Hematopoietic multipotent progenitor cell treated with erythropoietin and hydrocortisone succinate and interleukin-3 and kit ligand, for 8 days (in vitro differentiated cells): ENCODE measurements at places on chromosomes 16 and 17.

GRCh38 chr17:4542003-4542725 lies 13.0 kb downstream of the MYBBP1A start:
- DNase-seq = no peak

- peak; percentile 37 for DNase-seq
Observed at GRCh38 chr16:88809676-88810165, 2.0 kb downstream of the APRT start.

DNA sequence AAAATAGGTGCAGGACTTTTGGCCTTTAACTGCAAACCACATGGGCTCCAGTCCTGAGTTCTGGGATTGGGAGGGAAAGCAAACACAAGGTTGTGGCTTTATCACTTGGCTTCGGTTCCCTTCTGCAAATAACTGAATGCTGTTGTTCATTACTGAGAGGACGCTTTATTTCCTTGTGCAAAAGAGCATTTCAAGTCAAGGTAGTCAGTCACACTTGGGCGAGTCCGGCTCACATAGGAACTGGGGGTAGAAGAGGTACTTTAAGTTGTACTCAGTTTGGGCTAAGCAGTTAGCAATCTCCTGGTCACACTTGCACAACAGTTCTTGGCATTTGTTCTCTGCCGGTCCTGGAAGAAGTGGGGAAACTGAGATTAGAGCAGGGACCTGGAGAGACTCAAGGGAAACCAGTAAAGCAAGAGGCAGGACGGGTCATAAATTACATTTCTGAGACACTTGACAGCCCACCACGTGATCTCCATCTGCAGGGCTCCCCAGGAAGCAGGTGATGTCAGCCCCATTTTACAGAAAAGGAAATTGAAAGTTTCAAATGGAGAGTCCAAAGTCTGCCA lies 21.6 kb downstream of the PLA2G10 start:
- no peak for DNase-seq

DNA sequence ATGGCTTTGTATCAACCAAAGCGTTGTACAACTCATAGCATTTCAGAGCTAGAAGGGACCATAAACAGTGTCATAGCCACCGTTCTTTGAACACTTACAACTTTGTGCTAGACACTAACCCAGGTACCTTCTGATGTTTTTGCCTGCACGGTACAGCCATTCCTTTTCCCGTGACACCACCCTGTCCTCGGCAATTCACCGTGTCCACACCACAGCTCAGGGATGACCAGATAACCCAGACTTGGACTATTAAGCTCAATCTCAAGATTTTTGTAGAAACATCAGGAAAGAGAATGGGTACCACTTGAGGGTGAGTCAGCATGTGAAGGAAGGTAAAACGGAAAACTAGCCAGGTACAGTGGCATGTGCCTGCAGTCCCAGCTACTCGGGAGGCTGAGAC lies 9.8 kb upstream of the CBFB start:
- no peak for DNase-seq

GRCh38 chr17:17440010-17440843 lies 36.6 kb upstream of the MED9 start:
- peak; percentile 88 for DNase-seq

GRCh38 chr16:10685709-10686108 lies 9.0 kb downstream of the TEKT5 start:
- DNase-seq = no peak

DNA sequence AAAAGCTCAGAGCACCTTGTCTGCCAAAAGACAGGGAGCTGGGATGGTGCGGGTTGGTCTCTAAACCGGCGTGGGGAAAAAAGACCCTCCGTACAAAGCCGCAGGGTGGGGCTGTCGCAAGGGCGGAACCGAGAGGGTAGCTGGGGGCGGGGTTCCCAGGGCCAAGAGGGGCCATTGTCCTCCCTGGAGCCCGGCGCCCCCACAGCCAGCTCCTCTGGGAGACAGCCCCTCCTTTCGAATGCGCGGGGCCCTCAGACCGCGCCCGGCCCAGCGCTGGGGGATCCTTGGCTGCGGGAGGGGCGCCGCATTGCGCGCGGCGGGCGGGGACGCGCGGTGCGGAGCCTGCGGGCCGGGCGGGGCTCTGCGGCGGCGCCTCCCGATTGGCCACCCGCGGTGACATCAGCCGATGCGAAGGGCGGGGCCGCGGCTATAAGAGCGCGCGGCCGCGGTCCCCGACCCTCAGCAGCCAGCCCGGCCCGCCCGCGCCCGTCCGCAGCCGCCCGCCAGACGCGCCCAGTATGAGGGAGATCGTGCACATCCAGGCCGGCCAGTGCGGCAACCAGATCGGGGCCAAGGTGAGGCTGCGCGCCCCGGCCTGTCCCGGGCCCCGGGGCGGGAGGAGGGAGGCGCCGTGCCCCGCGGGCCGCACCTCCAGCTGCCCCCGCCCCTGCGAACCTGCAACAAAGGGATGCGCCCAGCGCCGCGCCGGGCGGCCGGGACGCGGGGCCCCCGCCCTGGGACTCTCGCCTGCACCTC lies at the start of gene TUBB3:
TUBB3 (plus strand) TSS at position 459 of the 756 bp plus-strand sequence; CDS start at position 519, 60 bp downstream.
- DNase-seq = peak; percentile 53

DNA sequence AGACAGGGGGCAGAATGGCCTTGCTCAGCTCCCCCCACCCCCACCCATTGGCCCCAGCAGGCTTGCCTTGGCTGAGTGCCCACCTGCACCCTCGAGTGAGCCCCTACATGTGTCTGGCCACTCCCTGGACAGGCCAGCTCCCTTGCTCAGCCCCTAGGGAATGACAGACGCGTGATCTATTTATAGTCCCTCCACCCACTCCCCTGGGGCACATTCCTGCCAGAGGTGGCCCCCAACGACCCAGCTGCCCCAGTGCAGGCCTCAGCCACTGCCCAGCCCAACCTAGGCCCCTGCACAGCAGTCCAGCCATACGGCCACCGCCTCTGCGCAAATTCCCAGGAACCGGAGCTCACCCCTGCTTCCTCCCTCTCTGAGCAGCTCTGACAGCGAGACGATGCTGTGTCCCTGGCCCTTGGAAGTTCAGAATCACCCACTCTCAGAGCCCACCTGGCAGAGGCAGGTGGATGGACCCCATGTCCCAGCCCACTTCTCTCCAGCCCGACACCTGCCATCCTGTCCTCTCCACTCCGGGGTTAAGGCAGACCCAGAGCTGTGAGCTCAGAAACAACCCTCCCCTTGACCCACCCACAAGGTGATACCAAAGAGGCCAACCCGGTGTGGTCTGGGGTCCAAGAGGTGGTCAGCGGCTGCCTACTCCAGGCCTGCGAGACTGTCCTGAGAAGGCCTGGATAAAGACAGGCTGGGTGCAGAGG lies 11.5 kb upstream of the P2RX1 start:
- DNase-seq = no peak

DNA sequence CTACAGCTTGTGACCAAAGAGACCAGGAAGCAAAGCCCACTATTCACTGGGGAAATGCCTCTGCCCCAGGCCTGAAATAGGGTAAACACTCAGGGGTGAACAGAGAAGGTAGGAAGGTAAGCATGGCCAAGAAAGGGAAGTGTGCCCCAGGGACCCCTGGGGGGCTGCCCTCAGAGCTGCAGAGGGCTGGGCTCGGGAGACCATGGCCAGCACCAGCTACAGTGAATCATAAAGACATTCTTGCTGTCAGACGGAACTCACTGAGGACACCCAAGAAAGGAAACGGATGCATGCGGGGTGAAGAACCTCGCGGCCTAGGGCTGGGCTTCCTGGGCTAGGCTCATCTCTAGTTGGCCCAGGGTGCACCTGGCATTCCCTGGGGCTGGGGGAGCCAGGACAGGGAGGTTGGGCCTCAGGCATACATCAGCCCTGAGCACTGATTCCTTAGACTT lies 9.6 kb downstream of the HIC1 start:
- no peak for DNase-seq

DNA sequence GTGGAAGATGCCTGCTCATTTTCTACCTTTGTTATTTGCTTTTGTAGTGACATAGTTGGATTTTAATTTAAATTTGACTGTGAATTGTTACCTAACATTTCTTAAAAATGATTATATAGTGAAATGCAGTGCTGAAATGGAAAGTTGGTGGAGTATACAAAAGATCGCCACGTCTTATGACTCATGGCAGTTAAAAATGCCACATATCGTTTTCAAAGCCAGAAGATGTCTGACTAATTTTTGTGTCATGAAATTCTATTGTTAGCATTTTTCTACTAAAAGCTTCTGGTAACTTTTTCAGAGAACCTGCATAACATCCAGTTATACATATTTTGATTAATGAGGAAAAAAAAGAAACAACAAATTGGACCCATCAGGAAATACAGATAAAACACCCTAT lies 20.6 kb downstream of the MAP2K4 start:
- no peak for DNase-seq

DNA sequence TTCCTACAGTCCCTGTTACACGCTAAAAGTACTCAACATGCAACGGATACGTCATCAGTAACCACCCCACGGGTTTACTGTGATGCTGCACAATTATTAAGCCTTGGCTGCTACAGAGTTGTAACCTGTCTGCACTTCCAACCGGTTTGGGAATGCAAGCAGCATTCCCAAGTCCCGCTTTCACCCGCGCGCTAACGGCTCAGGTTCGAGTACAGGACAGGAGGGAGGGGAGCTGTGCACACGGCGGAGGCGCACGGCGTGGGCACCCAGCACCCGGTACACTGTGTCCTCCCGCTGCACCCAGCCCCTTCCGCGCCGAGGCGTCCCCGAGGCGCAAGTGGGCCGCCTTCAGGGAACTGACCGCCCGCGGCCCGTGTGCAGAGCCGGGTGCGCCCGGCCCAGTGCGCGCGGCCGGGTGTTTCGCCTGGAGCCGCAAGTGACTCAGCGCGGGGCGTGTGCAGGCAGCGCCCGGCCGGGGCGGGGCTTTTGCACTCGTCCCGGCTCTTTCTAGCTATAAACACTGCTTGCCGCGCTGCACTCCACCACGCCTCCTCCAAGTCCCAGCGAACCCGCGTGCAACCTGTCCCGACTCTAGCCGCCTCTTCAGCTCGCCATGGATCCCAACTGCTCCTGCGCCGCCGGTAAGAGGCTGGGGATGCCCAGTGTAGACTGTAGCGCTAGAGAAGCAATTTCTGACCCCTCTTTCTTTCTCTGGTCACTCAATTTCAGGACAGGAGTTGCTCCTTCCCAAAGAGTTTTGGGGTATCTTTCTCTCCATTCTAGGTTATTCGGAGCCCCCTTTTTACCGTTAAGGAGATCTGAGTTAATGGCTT lies at the start of gene MT2A:
MT2A (plus strand) TSS at position 542 of the 833 bp plus-strand sequence; CDS start at position 614, 72 bp downstream.
- peak; percentile 92 for DNase-seq

DNA sequence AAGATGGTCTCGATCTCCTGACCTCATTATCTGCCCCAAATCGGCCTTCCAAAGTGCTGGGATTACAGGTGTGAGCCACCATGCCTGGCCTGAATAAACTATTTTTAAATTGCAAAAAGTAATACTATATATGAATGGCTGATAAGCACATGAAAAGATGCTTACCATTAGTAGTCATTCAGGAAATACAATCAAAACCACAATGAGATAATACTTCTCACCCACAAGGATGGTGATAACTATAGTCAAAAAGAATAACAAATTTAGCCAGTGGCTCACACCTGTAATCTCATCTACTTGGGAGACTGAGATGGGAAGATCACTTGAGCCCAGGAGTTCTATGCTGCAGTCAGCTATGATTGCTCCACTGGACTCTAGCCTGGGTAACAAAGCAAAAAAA lies 2.4 kb upstream of the TACO1 start:
- no peak for DNase-seq

DNA sequence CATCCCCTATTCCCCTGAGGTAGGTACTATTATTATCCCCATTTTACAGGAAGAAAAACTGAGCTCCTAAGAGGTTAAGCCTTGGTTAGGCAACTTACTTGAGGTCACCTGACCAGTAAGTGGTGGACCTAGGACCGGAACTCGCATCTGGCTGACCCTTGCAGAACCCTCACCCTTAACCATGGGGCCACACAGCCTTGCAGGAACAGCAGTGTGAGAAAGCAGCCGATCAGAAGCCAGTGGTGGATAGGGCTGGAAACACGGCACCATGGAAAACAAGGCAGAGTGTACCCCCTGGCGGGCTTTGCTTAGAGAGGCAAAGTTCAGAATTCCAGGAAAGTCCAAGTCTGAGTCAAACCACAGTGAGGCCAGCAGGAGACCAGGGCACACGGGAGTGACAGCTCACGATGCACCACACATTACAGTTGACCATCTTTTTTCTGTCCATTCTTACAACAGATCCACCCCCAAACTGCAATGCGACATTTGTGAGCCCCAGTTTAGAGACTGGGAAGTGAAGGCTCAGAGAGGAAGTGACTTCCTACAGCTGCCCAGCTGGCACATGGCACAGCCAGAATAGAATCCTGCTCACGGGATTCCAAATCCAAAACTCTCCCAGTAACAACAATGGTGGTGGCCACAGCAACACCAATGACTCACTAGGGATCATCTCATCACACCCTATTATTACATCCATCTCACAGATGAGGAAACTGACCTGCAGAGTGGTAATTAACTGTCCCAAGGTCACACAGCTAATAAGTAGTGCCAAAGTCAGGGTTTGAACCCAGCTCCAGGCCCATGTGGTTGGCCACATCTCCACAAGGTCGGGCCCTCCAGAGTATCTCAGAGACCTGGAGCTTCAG lies 20.3 kb downstream of the KIFC3 start:
- DNase-seq = no peak

DNA sequence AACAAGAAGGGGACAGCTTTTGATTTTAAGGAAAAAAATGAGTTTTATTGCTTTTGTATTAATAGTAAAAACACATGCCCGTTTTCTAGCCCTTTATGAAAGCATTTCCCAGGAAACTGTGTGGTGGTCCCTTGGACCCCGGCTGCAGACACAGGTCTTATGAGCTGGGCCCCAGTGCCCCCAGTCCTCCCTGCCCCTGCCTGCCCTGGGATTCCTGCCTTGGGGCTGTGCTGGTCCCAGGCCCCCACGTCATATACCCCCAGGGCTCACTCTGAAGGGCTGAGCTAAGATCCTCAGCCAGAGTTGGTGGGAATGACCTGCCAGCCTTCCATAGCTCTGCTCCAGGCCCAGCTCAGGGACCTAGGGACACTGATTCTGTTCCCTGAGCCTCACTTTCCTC lies 30.8 kb downstream of the GINS2 start:
- DNase-seq = no peak

DNA sequence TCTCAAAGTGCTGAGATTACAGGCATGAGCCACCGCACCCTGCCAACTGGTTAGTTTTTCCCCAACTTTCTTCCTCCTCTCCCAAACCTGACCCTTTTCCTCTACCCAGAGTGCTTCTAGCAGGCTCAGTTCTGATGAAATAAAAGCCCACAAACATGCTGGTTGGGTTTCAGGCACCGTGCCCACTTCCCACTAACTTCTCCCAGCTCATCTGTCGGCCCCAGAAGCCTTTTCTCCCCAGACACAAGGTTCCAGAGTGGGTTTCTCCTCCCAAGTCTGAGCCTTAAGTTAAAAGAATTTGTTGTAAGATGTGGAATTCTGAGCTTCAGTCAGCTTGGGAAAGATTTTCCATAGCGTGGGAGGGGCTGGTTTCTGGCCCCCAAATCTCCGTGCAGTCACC lies 11.5 kb upstream of the SCN4A start:
- no peak for DNase-seq

- DNase-seq = peak; percentile 78
Observed at GRCh38 chr16:21656795-21657768, 4.7 kb upstream of the IGSF6 start.

- no peak for DNase-seq
Observed at GRCh38 chr16:10833271-10833670, 14.7 kb upstream of the TVP23A start.
